ENCODE measurements at places on chromosomes 6 and 20. TPM values are rescaled to one million over a fixed set of nuclear protein-coding genes. Genes with fewer than 3 reads are reported as not detected.

- DNase-seq: no peak
Observed at GRCh38 chr6:7136859-7137334, 29.1 kb downstream of the RREB1 start.

- no peak for DNase-seq
Observed at GRCh38 chr6:170134031-170134470, 156.8 kb downstream of the DLL1 start.

DNA sequence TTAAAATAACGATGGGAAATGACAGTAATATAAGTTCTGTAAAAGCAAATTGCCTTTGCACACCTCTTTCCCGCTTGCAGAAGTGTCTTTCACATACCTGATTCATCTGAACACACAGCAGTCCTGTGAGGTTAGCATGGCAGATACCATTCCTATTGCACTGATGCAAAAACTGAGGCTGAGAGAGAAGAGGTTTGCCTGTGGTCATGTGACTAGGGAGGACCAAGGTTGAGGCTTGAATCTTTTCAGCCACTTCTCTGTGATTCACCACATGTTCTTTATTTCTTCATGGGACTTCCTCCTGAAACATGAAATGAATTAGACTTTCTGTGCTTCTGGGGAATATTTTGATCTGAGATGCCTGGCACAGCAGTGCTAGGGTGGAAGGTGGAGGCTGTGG lies 92.9 kb downstream of the VEGFA start:
- DNase-seq: no peak

DNA sequence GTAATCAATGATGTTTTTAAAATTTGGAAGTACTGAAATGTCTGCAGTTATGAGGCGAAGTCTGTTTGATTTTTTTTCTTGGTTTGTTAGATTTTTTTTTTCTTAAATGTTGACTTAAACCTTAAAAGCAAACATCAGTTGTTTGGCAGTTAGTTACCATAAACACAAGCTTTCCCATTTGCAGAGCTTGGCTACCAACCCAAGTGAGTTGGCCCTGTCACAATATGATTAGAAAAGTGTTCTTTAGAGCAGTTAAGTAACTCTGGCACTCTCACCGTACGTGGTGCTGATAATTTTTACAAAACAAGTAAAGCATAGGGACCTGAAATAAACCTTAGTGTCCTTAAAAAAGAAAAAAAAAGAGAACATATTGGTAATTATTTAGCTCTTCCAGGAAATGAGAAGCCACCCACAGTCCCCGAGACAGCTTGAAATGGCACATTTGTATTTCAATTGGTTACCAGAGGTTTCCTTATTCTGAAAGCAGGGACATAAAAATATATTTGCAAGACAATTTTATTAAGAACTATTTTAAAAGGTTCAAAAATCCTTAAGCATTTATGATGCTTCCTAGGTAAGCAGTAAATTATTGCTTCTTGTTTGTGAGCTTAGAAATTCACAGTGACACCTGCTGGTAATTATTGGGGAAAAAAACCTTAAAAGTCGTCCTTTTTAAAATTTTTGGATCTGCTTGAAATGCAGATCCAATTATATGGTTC lies 3.9 kb downstream of the HEY2 start:
- DNase-seq: no peak

BPIFA1 gene
- not detected for total RNA-seq

DNA sequence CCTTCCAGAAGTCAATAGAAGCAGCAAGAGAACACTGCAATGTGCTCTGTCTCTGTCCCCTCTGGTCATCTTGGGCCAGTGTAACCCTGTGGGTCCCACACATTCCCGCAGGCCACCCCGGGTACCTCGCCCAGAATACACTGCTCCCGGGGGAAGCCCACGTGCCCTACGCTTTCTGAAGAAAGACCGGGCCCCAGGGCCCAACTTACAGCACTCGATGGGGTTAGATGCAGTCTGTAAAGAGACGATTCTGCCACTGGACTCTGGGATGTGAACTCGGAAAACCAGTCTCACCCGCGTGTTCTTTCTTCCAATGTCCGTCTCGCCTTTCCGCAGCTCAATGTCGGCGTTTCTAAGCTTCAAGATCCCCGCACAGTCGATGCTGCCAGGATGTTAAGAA lies 68.7 kb downstream of the NFATC2 start:
- no peak for DNase-seq

DNA sequence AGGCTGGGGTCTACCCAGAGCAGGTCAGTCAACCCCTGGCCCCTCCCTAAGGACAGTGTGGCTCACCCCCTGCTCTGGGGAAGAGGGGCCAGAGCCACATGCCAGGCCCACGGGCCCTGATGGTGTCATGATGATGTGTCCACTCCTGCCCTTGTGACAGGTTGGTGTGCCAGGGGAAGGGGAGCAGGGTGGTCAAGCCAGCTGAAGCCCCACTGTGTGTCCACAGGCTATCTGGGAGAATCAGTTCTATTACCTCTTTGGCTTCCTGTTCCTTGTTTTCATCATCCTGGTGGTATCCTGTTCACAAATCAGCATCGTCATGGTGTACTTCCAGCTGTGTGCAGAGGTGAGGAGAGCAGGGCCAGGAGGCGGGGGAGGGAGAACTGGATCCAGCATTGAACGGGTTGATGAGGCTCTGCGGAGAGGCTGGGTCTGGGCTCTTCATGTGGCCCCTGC lies 47.7 kb downstream of the PLAGL2 start:
- no peak for DNase-seq

Measured in CD8-positive, alpha-beta T cell (primary cell).